Stimulated activated CD8-positive, alpha-beta memory T cell treated with anti-CD3 and anti-CD28 coated beads, Interleukin-4, amount 100 ng/mL, for 1 hour (primary cell): ENCODE measurements at places on chromosomes 7 and 10.

DNA sequence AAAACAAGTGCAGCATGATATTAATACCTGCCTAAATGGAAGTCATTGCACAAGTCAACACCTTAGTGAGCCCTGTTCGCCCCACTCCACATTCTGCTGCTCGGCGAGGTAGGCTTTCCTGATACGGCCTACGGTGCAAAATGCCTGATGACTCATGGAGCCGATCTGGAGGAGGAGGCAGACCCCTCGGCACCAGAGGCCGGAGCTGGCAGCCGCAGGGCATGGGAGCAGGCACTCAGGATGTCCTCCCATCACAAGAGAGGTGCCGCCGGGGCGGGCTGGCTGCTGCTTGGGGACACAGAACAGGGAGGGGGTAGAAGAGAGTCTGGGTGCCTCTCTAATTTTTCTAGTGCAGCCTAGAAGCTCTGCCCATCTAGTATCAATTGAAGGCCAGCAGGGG, 418.5 kb upstream of the MGMT start:
- DNase-seq: no peak

DNA sequence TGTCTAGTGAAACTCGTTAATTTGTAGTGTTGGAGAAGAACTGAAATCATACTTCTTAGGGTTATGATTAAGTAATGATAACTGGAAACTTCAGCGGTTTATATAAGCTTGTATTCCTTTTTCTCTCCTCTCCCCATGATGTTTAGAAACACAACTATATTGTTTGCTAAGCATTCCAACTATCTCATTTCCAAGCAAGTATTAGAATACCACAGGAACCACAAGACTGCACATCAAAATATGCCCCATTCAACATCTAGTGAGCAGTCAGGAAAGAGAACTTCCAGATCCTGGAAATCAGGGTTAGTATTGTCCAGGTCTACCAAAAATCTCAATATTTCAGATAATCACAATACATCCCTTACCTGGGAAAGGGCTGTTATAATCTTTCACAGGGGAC, 187.6 kb downstream of the CFTR start:
- no peak for DNase-seq

- DNase-seq: no peak
These were observed 283.7 kb upstream of the NRP1 start for GRCh38 chr10:33618196-33618595.

GRCh38 chr7:98170966-98171365, 40.3 kb upstream of the BHLHA15 start:
- DNase-seq: no peak

DNA sequence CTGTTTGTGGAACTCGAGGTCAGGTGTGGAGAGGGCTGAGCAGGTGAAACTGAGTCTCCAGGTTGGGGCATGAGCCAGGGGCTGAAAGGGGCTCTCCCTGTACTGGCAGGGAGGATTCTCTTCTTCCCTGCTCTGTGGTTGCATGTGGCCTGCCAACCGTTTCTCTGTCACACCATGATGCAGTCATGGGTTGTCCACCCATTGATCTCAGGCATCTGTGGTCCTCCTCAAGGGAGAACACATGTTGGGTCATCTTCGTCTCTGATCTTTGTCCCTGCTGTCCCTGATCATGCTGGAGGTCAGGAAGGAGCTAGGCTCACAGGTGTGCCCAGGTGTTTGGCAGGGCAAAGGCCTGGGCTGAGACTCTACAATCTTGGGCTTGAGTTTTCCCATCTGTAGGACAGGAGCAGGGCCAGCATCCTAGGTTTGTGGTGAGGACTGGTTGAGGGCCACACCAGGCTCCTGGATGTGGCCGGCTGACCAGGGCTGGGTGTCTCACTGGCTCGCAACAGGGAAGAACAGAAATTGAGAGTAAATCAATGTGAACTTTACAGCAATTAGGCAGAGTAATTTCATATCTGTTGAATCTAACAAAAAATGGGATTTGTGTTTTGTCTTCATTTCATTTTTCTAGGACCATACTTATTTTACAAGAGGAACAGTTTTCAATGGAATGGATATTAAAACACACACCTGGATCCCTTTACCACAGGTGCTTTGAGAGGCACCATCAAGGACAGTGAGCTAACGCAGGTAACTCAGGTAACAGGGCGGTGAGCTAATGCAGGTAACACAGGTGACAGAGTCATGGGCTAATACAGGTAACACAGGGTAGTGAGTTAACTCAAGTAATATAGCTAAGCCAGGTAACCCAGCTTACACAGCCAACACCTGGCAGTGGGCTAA, 58.5 kb upstream of the IGFBP3 start:
- DNase-seq: no peak

GRCh38 chr7:34333184-34333583, 324.8 kb upstream of the NPSR1 start:
- DNase-seq: no peak

DNA sequence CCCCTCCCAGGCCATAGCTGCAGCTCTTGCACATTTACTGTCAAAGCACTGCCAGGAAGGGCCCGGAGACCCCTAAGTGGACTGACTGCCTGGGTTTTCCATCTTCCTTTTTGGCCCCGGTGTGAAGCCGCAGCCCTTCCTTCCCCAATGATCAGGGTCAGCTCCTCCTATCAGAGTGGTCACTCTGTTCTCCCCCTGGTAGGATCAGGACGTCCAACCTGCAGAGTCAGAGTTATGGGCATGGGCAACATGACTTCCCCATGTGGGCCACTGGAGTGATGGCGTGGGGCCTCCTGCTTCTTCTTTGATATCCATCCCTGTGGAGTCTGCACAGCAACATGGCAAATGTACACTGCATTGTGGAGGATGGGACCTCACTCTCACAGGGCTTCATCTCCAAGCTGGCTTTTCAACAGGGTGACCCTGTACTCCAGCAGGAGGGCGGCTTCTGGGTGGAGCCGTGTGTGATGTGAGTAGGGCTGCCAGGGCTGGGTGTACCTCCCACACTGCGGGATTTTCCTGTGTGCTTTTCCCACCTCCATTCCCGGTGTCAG, 6.4 kb upstream of the RAMP3 start:
- DNase-seq: no peak

- no peak for DNase-seq
These were observed 13.4 kb downstream of the SLC13A4 start for GRCh38 chr7:135714534-135715009.

- DNase-seq: no peak
These were observed 32.7 kb downstream of the MAD1L1 start for GRCh38 chr7:2199956-2200583.

DNA sequence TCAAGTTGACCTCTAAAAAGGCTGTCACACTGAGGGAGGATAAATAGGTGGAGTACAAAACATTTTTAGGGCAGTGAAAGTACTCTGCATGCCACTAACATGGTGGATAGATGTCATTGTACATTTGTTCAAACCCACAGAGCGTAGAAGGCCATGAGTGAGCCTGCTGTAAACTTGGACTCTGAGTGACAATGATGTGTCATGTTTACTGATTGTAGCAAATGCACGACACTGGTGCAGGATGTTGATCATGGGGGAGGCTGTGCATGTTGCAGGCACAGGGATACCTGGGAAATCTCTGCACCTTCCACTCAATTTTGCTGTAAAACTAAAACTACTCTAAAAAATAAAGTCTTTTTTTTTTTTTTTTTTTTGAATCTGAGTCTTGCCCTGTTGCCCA, 52.5 kb upstream of the GRID1 start:
- no peak for DNase-seq

GRCh38 chr7:32179567-32179966, 109.4 kb upstream of the PDE1C start:
- DNase-seq: no peak

GRCh38 chr10:19853831-19854230, 37.6 kb downstream of the PLXDC2 start:
- no peak for DNase-seq
